ENCODE measurements at places on chromosomes 5 and 9.

DNA sequence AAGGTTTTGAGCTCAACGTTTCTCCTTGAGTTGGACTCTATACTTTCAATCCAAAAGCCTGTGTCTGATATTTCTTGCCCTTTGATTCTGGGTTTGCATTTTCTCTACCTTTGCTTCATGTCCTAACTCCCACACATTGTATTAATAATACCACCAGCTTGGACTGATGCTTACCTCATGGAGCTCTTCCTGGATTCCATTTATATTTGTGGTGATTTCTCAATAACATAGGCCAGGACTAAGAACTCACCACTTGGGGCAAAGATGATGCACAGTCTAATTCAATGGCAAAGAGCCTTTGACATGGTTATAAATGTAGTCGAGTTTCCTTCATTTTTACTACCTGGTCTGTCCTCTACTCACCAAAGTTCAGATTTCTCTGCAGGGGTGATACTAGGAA, 27.5 kb upstream of the EFNA5 start:
- DNase-seq, result no peak

DNA sequence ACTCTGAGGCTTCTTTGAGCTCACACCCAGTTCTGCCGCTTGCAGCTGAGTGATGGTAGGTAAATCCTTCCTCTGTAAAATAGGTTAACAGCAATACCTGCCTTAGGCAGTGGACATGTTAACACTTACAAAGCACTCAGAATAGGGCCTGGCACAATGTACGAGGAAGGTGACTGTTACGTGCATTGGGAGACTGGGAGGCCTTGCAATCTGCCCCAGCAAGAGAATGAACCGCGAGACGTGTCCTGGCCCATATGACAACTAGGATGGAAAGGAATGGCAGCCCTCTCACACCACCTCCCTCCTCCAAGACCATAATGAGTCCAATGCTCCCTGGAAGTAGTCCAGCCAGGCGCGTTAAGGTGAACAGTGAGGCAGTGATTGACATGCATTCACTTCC, 23.1 kb upstream of the AKNA start:
- DNase-seq, result no peak

DNA sequence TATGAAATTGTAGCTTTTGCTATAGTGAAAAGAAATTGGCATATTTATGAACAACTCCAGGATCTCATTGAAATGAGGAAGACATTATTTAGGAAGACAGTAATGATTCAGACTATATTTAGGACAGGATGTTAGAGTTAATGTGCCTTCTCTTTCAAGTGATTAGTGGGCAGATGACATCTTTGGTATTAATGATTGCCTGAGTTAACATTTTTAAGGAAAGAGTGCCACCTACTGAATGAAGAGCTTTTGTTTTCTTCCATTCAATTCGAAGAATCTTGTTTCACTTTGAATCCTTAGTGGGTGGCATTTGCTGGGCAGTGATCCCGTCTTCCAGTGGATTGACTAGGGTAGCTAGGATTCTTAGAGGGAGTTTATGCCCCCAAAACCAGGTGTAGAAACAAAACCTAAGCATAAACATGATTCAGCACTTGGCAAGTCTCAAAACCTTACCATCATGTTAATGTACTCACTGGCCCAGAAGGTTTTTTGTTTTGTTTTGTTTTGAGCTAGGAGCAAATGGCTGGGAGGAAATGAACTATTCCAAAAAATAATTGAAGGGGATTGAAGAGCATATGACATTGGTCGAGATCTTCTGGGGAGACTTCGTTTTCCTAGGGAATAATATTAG, 23.2 kb downstream of the MAP3K1 start:
- DNase-seq, result no peak

GRCh38 chr5:87007737-87008136, 259.9 kb upstream of the RASA1 start:
- DNase-seq, result no peak

All from GM12864 (cell line).